Stimulated activated CD8-positive, alpha-beta memory T cell treated with anti-CD3 and anti-CD28 coated beads, Interleukin-2, amount 100 ng/mL, for 1 hour (primary cell): ENCODE measurements at places on chromosomes 5 and 9.

- no peak for DNase-seq
These were observed 10.8 kb upstream of the PRRC2B start for GRCh38 chr9:131382850-131383729.

GRCh38 chr5:172091956-172092732 lies 85.7 kb upstream of the FBXW11 start:
- no peak for DNase-seq

DNA sequence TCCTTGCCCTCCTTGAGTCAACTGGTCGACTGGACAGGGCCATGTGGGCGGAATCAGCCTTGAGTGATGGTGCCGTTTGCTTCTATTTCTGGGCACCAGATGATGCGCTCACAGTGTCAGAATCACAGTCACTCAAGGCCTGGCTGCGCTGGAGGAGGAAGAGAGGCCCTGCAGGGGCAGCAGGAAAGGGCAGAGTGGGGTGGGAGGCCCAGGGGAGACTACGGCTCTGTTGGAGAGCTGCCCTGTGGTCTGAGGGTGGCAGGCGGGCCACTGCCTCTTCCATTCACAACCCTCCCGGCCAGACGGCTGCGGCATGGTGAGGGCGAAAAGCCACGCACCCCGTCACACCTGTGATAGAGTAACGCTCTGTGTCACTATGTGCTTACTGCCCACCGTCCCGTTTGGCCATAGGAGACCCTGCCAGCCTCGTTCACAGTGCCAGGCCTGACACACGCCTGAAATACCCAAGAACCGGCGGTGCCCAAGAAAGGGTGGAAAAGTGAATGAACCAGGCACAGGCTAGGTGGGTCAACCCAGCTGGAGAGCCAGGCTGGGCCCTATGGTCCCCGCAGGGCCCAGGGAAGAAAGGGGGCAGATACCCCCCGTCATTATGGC lies 9.9 kb downstream of the PLPP7 start:
- DNase-seq = no peak

GRCh38 chr9:94813379-94813778 lies 86.9 kb downstream of the AOPEP start:
- no peak for DNase-seq

GRCh38 chr9:124625087-124625486 lies 117.9 kb upstream of the NR5A1 start:
- no peak for DNase-seq

DNA sequence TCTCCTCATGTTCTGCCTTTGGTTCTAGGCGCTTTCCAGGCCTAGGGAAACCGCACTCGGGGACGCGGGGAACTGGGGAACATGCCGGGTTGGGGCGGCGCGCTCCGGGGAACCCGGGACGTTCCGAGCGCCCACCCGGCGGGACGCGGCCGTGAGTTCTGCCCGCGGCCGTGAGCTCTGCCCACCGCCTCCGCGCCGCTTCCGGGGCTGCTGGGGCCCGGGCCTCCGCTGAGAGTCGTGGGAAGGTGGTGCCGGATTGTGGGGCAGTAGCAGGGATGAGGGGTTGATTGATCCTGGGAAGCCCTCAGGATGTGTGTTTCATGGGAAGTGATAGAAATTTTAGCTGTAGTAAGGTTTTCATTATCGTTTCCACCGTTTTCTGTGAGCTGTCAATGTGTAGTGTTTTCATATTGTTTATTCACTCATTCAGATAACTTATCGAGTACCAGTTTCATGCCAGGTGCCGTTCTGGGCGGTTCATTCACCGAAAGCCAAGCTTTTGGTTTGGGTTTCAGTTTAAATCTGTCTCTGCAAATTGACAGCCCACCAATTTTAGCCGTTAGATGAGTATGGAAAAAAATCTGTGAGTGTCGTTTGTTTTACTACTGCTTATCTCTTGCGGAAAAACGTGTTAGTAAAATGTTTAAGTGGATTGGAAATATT lies 657 bp downstream of the MTRR start:
- no peak for DNase-seq

- DNase-seq = no peak
These were observed 1.6 kb upstream of the INPP5E start for GRCh38 chr9:136441191-136441680.

- no peak for DNase-seq
These were observed 634.8 kb upstream of the FAM174A start for GRCh38 chr5:99900302-99900852.

GRCh38 chr5:160506006-160507004 lies 84.7 kb downstream of the PTTG1 start:
- peak; percentile 31 for DNase-seq

DNA sequence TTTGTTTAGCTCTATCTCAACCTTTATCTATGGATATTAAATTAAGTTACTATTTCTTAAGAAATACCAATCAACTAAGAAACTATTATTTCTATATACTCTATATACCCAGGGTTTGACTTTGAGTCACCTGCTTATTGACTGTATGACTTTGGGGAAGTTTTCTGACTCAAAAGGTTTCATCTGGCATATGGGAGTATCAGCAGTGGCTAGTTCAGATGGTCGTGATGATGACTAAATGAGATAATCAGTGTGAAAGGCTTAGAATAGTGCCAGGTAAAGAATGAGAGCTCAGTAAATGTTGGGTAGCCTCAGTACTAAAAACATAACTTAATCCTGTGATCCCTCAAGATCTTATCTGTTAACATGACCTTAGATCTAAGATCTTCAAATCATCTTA lies 179.7 kb upstream of the ISL1 start:
- no peak for DNase-seq
